ENCODE measurements at places on chromosomes 6 and 20. TPM values are rescaled to one million over a fixed set of nuclear protein-coding genes. Genes with fewer than 3 reads are reported as not detected.

FLRT3 gene
- total RNA-seq = 0.54 TPM

LAMA2 gene
- 103 TPM for total RNA-seq

DNA sequence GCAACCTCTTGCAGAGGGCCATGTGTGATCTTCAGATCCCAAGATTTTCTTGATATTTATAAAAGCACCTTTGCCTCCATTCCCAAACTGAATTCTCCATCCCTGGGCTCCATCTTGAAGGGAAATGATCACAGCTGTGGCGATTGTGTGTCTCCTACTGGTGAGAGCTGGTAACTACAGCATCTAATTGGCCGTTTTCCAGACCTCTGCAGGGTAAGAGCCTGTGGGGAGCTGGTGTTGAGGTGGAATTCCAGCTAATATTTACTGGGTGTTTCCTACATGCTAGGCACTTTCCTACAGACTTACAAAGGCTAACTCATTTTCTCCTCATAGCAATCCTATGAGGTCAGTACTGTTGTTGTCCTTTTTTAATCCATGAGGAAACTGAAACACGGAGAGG lies 59.2 kb upstream of the FNDC1 start:
- DNase-seq = peak; percentile 46

MAPK13 gene
- 2.3 TPM for total RNA-seq

DNA sequence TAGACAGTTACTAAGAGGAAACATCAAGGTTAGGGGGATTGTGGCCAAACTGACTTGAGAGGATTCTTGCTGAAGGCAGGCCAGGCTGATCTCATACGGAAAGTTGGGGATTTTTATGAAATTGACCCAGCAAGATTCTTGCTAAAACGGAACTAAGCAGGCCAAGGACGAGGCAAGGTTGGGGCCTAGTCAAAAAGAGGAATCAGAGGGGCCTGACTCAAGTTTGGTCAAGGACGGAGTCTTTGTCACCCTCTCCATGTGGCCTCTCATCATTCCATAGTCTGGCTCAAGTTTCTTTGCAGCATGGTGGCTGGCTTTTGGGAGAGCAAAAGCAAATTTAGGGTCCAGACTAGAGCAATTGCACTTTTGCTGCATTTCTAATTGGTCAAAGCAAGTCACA lies 7.9 kb upstream of the HECA start:
- DNase-seq = no peak

COL19A1 gene
- 0.09 TPM for total RNA-seq

- DNase-seq = no peak
Observed at GRCh38 chr6:107083921-107084320, 31.4 kb downstream of the BEND3 start.

NRN1 gene
- total RNA-seq = 0.65 TPM

GRCh38 chr6:115947966-115948541 lies 112.6 kb downstream of the FRK start:
- no peak for DNase-seq

PXMP4 gene
- total RNA-seq = 2.7 TPM
